MG63 (cell line): ENCODE measurements at places on chromosomes 2 and 18. TPM values are rescaled to one million over a fixed set of nuclear protein-coding genes. Genes with fewer than 3 reads are reported as not detected.

The CCDC68 gene
- 0.46 and 1.5 TPM in 2 replicates for total RNA-seq

The AQP12B gene
- total RNA-seq, result not detected in 2 replicates

GRCh38 chr2:37586663-37587317 lies 84.7 kb downstream of the CDC42EP3 start:
- peak; percentile 20 for DNase-seq

- DNase-seq, result no peak
Measured at GRCh38 chr18:25274926-25275325, 77.0 kb downstream of the ZNF521 start.
